SJSA1 (cell line): ENCODE measurements at places on chromosomes 1 and 21. TPM values are rescaled to one million over a fixed set of nuclear protein-coding genes. Genes with fewer than 3 reads are reported as not detected.
A peak's percentile ranks its signal among the peaks of the same experiment; 100 is the strongest.

DNA sequence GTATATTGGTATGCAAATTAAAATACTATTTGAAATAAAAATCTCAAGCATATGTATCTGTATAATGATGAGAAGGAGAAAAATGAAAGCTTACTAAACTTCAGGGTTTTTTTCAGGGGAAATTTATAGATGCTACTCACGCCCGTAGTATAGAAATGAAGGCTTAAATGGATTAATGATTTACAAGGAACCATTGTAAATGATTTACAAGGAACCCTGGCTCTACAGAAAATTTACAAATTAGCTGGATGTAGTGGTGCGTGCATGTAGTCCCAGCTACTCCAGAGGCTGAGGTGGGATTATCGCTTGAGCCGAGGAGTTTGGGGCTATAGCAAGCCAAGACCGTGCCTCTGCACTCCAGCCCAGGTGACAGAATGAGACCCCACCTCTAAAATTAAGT is 150.5 kb downstream of the PCBP3 start:
- no peak for DNase-seq

DNA sequence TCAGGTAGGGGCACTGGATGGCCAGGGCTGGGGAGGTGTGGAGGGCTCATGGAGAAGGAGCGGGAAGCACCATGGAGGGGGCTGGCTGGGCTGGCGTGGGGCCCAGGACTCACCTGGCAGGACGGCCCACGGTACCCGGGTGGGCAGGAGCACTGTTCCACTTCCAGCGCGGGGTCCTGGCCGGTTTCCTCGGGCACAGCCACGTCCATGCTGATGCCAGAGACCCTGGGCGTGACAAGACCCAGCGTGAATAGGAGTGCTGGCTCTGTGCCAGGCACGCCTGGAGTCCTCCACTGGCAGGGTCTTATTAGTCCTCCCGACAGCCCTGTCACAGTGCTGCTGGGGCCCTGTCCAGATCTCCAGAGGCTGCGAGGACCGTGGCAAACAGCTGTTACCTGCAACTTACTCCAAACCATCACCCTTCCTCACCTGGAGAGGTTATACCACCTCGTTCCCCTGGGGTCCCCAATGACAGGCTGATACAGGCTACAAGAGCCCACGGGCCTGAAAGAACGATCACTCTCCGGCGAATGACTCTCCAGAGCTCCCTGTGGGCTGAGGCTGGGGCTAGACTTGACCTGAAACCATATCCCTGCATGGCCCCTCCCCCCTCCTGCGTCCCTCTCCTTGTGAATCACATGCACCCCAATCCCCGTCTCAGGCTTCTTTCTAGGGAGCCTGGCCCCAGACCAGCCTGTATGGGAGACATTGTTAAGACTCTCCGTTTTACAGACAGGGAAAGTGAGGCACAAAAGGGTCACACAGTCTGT is 62.1 kb downstream of the HSPG2 start:
- DNase-seq: no peak

DNA sequence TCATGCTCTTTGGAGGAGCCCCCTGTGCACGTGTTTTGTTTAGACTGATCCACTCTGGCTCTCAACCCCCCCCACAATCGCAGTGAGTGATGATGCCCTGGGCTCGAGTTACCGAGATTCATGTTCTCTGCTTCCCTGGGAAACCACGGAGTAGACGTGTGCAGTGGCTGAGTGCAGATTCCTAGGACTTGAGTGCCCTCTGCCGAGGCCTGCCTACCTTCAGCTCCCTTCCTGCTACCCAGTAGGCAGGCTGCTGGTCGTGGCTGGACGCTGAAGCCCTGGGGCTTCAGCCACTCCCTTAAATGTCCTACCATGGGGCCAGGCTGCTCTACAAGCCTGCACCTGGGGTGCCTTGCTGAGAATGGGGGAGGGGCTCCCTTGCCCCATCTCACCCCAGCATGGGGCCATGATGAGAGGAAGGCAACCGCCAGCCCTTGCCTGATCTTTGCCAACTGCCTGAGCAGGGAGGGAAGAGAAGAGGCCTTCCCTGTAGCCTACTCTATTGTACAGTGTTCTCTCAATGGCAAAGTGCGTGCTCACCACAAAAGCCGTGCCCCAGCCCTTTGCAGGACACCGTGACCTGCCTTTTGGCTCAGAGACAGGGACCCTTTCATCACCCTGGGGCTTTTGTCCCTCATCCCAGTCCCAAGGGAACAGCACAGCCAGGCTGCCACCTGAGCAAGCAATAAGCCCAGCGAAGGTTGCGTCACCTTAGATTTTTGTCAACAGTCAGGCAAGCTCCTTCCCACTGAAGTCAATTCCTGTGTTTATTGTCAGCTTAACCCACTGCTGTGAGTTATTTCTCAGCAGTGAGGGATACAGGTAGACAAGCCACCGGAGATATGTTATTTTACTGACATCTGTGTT is 4.1 kb upstream of the GRIK3 start:
- no peak for DNase-seq

DNA sequence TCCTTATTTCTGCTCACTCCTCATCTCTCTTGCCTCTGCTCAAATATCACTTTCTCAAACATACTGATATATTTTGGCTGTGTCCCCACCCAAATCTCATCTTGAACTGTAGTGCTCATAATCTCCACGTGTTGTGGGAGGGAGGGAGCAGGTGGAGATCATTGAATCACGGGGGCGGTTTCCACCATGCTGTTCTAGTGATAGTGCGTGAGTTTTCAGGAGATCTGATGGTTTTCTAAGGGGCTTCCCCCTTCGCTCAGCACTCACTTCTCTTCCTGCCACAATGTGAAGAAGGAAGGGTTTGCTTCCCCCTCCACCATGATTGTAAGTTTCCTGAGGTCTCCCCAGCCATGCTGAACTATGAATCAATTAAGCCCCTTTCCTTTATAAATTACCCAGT is 26.6 kb downstream of the ZBTB8OS start:
- DNase-seq: no peak

GRCh38 chr1:40092706-40093639 is 4.1 kb downstream of the PPT1 start:
- no peak for DNase-seq

DNA sequence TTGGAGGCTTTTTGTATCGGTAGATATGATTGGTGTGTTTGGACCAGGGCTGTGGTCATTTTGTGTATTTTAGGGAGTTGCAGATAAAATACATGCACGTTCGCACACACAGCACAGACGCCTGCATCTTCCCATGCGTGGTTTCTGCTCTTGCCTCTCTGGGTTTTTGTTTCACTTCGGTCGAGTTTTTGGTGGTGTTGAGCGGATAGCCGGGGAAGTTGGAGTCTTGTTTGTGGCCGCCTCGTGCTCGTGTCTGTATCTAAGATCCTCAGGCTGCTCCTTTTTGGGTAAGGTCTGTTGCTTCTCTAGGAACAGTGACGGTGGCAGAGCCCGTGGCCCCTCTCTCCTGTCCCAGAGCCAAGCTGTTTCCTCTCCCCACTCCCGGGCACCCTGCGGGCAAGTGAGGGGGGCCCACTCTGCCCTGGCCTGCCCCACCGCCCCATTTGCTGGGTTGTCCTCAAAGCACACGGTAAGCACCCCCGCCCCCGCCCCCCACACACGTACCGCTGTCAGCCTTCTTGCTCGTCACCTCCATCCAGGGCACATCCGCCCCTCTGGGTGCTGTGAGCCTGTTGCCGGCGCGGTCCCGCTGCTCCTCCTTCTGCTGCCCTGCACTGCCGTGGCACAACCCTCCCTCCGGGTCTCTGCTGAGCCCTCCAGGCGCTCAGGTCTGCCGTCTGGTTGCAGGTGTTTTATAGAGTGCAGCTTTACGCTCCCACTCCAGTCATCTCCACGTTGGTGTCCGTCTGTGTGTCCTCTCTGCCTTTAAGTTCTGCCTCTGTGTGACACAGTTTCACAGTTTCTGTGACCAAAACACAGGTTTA is 51.9 kb downstream of the AGPAT3 start:
- DNase-seq: no peak

DNA sequence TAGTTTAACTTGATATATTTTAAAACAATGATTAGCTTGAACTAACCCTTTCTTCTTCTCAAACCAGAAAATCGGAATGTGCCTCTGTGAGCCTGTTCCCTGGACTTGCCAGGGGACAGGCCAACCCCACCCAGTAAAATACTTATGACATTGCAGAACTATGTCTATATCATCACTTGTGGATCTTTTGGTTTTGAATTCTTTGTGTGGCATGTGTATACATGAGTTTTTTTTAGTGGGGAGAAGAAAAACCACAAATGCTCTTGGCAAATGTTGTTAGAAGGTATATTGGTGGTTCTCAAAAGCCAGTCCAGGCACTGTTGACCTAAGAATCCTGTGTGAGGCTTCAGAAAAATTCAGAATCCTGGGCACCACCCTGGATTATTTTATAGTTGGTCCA is 347.4 kb downstream of the SIPA1L2 start:
- DNase-seq: peak; percentile 27

GRCh38 chr21:15127437-15127836 is 62.6 kb upstream of the NRIP1 start:
- DNase-seq: no peak

GRCh38 chr1:186578325-186579016 is 101.8 kb downstream of the PTGS2 start:
- DNase-seq: no peak

DNA sequence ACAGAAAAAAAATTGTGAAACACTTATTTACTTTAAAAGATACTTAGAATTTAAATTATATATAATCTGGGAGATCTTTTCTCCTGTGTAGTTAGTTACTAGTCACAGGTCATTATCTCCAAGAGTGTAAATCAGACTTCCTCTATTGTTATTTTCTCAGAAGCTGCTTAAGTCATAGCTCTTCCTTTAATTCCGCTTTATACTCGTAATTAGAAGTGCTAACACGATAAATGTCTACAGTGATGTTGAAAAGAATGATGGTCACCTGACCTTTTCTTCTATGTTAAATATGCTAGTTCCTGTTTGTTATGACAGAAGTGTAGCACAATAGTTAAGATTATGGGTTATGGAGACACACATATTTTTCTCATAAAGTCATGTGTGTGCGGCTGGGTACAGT is 123.6 kb downstream of the TGFB2 start:
- DNase-seq: no peak

GRCh38 chr21:33046455-33046854 is 20.7 kb downstream of the OLIG2 start:
- no peak for DNase-seq

DNA sequence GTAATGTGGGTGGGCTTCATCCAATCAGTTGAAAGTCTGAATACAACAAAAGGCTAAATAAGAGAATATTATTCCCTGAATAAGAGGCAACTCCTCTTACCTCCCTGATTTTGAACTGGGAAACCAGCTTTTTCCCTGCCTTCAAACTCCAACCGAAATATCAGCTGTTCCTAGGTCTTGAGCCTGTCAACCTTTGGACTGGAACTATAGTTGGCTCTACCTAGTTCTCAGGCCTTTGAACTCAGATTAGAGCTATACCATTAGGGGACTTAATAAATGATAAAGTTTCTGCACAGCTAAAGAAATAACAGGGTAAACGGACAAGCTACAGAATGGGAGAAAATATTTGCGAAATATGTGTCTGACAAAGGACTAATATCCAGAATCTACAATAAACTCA is 43.8 kb upstream of the BEND5 start:
- DNase-seq: no peak

DNA sequence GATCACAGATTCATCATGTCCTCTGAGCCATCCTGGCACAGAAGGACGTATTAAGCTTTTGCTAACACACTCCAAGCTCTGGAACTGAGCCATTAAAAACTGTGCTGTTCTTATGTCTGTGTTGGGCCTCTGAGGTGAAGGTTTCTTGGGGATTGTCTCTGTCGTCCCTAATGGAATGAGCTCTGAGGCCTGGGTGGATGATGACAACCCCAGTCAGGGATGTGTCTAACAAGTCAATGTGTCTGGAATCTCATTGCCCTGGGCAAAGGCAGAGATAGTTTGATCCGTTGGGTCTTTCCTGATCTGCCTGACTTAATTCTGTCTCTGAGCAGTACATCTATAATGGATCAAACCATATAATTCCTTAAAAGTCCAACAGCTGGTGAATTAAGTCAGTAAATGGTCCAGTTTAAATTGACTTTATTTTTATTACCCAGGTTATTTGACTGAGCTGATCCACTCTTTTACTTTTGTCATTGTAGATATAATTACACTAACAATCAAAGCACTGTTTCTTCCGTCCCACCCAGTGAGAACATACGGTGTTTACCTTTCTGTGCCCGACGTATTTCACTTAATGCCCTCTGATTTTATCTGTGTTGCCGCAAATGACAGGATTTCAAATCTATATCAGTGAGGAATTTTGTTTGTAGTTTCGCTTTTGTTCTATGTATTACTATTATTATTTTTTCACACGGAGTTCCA is 38.8 kb upstream of the OR2B11 start:
- DNase-seq: no peak

DNA sequence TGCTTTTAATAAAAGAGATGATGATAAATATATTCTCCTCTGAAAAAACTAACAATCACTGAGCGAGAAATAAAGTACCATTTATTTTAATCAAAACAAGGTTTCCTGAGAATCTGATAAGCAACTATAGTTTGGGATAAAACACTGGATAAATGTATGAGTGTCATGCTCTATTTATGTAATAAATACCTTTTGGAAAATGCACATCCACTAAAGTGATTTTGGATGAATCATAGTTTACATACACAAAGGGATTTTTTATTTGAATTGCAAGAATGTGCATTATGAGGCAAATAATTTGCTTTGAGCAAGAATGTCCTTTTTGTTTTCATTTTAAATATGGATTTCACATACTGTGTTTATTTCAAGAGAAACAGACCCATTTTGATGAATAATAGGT is 1483.5 kb downstream of the MRPL39 start:
- DNase-seq: no peak

DNA sequence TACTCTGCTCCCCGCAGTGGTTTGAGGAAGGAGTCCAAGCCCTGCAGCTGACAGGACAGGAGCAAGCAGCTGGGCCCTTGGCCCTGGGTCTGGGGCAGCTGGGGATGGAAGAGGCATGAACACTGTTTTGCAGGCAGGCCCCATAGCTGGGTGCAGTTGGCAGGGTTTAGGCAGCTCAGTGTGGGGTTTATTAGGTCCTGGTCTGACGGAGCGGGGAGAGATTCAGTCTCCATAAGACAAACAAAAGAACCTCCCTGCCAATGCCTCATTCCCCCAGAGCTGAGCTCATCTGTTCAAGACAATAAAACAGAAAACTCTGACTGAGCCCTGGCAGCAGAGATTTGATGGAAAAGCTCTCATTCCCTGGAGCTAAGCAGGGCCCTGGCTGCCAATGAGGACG is 37.3 kb downstream of the OLFML2B start:
- no peak for DNase-seq

DNA sequence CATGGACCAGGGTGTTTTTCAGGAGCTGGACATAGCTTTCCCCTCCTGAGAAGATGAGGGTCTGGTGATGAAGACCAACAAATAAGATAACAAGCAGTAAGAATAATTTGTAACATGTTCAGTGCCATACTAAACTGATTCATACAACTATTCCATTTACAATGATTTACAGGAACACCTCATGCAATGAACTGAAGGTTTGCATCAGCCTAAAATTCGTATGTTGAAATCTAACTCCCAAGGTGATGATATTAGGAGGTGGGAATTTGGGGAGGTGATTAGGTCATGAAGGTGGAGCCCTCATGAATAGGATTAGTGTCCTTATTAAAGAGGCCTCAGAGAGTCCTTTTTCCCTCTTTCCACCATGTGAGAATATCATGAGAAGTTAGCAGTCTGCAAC is 15.9 kb upstream of the NIBAN1 start:
- DNase-seq: no peak

The CELA3B gene
- total RNA-seq: not detected in 2 replicates

The AMPD1 gene
- not detected in 2 replicates for total RNA-seq

The LRRC38 gene
- total RNA-seq: not detected in 2 replicates

The CD48 gene
- total RNA-seq: not detected in 2 replicates

The PTPN7 gene
- total RNA-seq: not detected in 2 replicates
